ENCODE measurements at places on chromosomes 3 and 15. TPM values are rescaled to one million over a fixed set of nuclear protein-coding genes. Genes with fewer than 3 reads are reported as not detected.

GRCh38 chr3:156148345-156148945 lies 28.1 kb downstream of the KCNAB1 start:
- peaks cover 8% of the 10 kb centered on the region for H3K27me3 ChIP-seq
- DNase-seq = no peak
- no peak overlapping the region for H3K27ac ChIP-seq

CPN2 gene
- 0.15 TPM for total RNA-seq

ALDH1A2 gene
- total RNA-seq = not detected

TBC1D23 gene
- 73.9 TPM for total RNA-seq

Measured in HFFc6 (cell line).